ENCODE measurements at places on chromosomes 7 and 10.

DNA sequence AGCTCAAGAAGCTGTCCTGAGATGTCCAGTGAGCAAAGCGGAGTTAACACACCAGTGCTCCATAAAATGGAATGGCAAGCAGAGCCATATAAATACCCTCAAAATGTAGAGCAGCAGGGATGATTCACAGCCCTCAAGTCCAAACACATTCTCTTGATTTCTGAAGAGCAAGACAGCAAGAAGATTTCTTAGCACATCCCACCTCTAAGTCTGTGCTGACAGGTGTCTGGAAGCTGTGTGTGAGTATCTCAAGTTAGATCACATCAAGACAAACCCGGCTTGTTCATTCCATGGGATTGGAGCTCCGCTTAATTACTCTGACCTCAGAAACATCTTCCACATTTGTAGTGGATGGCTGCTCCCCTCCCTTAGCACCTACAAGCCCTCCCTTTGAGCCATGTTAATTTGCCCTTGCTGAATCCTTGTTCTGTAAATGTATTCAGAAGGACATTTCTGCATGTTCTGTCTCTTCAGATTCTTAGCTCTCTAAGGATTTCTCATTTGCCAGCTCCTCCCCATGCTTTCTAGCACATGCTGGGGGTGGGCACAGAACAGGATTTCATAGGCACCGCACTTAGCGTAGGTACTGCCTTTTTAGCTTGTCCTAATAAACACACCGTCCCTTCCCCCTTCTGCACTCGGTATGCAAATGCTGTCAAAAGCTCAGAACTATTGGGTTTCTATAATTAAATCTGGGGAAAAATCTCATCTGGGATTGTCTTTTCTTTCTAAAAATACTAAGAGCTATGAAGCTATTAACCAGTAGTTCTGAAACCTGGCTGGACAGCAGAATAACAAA is 112.7 kb downstream of the CPXM2 start:
- DNase-seq, result no peak

DNA sequence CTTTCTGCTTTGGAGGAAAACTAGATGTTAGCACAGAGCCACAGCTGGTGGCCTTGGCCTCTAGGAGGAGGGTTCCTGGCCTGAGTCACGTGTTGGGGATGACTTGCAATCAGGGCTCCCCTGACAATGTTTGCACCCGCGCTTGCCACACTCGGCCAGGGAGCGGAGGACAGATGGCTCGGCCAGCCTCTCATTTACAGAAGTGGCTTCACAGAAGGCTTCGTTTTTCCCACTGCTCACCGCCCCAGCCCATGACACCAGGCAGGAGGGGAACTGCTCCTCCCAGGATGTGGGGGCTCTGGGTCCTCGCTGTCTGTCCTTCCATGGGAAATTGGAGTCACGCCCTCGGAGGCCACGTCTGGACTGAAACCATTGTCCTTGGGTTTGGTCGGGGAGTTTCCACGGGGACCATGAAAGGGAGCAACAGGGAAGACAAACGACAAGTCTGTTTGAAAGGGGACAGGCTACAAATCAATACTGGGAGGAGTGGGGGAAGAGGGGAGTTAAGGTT is 49.6 kb upstream of the UBE3C start:
- peak; percentile 22 for DNase-seq

GRCh38 chr7:24601600-24601999 is 28.3 kb downstream of the PALS2 start:
- DNase-seq, result no peak

DNA sequence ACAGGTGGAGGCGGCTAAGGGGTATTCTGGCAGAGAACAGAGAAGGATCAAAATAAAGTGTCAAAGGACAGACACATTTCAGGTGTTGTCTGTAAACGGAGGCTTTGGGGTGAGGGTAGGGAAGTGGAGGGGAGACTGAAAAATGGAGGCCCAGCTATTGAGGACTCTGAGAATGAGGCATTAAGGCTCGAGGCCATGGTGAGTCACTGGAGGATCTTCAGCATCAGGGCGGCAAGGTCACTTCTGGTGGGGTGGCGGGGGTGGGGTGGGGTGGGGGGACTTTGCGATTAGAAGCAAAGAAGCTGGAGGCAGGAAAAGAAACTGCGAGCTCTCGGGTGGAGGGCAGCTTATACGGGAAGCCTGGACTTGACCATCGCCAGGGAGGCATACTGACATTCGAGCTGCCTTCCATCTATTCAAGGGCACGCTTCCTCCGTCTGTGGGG is 58.4 kb upstream of the PCGF5 start:
- DNase-seq, result peak; percentile 53
